Bladder microvascular endothelial cell (primary cell): ENCODE measurements at places on chromosomes 7 and 10. TPM values are rescaled to one million over a fixed set of nuclear protein-coding genes. Genes with fewer than 3 reads are reported as not detected.

Gene CACNB2
- not detected in 2 replicates for total RNA-seq

Gene ACTA2
- total RNA-seq: 27.7 and 59.4 TPM in 2 replicates

Gene COL26A1
- total RNA-seq: 0.13 TPM in 1 of 2 replicates, not detected in the other

Gene HMX3
- 0.16 TPM in 1 of 2 replicates, not detected in the other for total RNA-seq

Gene CCL24
- not detected in 2 replicates for total RNA-seq
